ENCODE measurements at places on chromosomes 12 and 14. TPM values are rescaled to one million over a fixed set of nuclear protein-coding genes. Genes with fewer than 3 reads are reported as not detected.

GPX2 gene
- total RNA-seq: 617 TPM

SARNP gene
- 36.6 TPM for total RNA-seq

MED6 gene
- total RNA-seq: 24.2 TPM

SLC35F4 gene
- total RNA-seq: not detected

PRR4 gene
- 2.6 TPM for total RNA-seq

PLD4 gene
- total RNA-seq: 16.7 TPM

NRXN3 gene
- total RNA-seq: 20.3 TPM

TAS2R8 gene
- total RNA-seq: not detected

PTGER2 gene
- 3.9 TPM for total RNA-seq

ANKS1B gene
- total RNA-seq: 10.6 TPM

APOLD1 gene
- total RNA-seq: 8.0 TPM

GYS2 gene
- not detected for total RNA-seq

AKAP5 gene
- 1.5 TPM for total RNA-seq

FOXG1 gene
- not detected for total RNA-seq

RAB21 gene
- total RNA-seq: 72.1 TPM

LRP1-AS gene
- not detected for total RNA-seq

IFNG-AS1 gene
- total RNA-seq: not detected

IL31 gene
- total RNA-seq: not detected

AVPR1A gene
- 0.98 TPM for total RNA-seq

GPRC5A gene
- 7.2 TPM for total RNA-seq

IL26 gene
- not detected for total RNA-seq

C14orf180 gene
- total RNA-seq: 0.26 TPM

HELB gene
- total RNA-seq: 3.6 TPM

Data from mucosa of gallbladder (tissue), 1 donor.